Esophagus muscularis mucosa (tissue), 4 donors: ENCODE measurements at places on chromosomes 2 and 18. TPM values are rescaled to one million over a fixed set of nuclear protein-coding genes. Genes with fewer than 3 reads are reported as not detected.

SEPTIN2 gene
- total RNA-seq, result 335 TPM

EPB41L3 gene
- 32.0 TPM for total RNA-seq

MC4R gene
- total RNA-seq, result 0.66 TPM

RAB6C gene
- 0.26 TPM for total RNA-seq

SLC9A2 gene
- total RNA-seq, result not detected

AKAIN1 gene
- total RNA-seq, result not detected

TUBA4B gene
- not detected for total RNA-seq

PTGR3 gene
- 9.6 TPM for total RNA-seq

CRYBA2 gene
- total RNA-seq, result not detected

KIAA2012 gene
- total RNA-seq, result not detected

KIF5C gene
- total RNA-seq, result 3.1 TPM

UCN gene
- total RNA-seq, result 3.7 TPM

CCDC148 gene
- total RNA-seq, result 2.1 TPM

RFTN2 gene
- 7.4 TPM for total RNA-seq

RAB11FIP5 gene
- 46.4 TPM for total RNA-seq

FAM237A gene
- not detected for total RNA-seq

C2orf15 gene
- not detected for total RNA-seq

LYG1 gene
- total RNA-seq, result 0.50 TPM

HOXD4 gene
- 0.66 TPM for total RNA-seq

CGREF1 gene
- 0.92 TPM for total RNA-seq

AQP12A gene
- not detected for total RNA-seq

UBXN4 gene
- 45.5 TPM for total RNA-seq

PAPOLG gene
- 16.0 TPM for total RNA-seq

GATA6 gene
- total RNA-seq, result 9.5 TPM

IL36G gene
- not detected for total RNA-seq

GNLY gene
- 3.5 TPM for total RNA-seq

MOGAT1 gene
- total RNA-seq, result not detected

UGT1A7 gene
- total RNA-seq, result not detected

IL37 gene
- not detected for total RNA-seq

DLGAP1 gene
- total RNA-seq, result 1.4 TPM

MERTK gene
- 20.7 TPM for total RNA-seq

DNPEP gene
- 64.5 TPM for total RNA-seq

RETSAT gene
- 63.7 TPM for total RNA-seq

GAL3ST2 gene
- total RNA-seq, result 2.7 TPM

DYNAP gene
- not detected for total RNA-seq

ITPRID2 gene
- total RNA-seq, result 101 TPM

TIA1 gene
- total RNA-seq, result 43.4 TPM

WDR75 gene
- 35.3 TPM for total RNA-seq

TMEM163 gene
- total RNA-seq, result 0.42 TPM

CYP1B1 gene
- 40.9 TPM for total RNA-seq
